ENCODE measurements at places on chromosomes 6 and 20. TPM values are rescaled to one million over a fixed set of nuclear protein-coding genes. Genes with fewer than 3 reads are reported as not detected.

- DNase-seq = no peak
Observed at GRCh38 chr6:6414931-6415330, 94.5 kb upstream of the F13A1 start.

DNA sequence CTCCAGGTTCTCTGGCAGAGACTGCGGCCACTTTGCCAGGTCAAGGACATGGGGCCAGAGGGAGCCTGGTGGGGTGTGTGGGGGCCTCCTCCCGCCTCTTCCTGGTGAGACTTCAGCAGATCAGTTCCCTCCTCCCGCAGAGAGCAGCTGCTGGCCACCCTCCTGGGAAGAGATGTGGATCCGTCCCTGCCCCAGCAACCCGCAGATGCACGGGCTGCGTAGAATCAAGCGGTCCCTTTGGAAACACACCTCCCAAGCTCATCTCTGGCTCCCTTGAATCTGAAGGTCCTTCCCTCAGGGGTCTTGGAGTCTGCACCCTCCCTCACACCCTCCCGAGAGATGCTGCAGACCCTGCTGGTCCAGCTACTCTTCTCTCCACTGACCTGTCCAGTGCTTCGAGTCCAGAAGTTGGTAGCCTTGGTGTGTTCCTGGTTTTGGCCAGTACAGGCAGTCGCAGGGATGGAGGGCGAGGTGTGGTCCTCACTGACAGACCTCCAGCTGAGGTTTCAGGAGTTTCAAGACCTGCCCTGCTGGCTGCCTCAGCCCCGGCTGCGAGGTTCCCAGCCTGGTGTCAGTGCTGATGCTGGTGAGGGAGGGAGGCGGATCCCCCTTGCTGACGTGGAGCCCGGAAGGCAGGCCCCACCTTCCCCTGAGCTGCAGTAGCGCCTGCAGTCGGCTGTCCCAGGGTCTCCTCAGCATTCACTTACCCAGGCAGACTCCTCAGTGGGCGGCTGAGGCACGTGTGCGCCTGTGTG lies at the start of gene NPBWR2:
TSS of gene NPBWR2 (minus strand) at position 585 of the 755 bp plus-strand sequence. CDS start 734 bp downstream, outside the sequence.
- DNase-seq = no peak

Gene WTAP
- total RNA-seq = 92.3 TPM

Gene HSPA12B
- not detected for total RNA-seq
